AML-193 (cell line): ENCODE measurements at places on chromosomes 2 and 18.
A peak's percentile ranks its signal among the peaks of the same experiment; 100 is the strongest.

- peak; percentile 3 for DNase-seq
Measured at GRCh38 chr18:77000527-77000926, 132.1 kb downstream of the MBP start.

DNA sequence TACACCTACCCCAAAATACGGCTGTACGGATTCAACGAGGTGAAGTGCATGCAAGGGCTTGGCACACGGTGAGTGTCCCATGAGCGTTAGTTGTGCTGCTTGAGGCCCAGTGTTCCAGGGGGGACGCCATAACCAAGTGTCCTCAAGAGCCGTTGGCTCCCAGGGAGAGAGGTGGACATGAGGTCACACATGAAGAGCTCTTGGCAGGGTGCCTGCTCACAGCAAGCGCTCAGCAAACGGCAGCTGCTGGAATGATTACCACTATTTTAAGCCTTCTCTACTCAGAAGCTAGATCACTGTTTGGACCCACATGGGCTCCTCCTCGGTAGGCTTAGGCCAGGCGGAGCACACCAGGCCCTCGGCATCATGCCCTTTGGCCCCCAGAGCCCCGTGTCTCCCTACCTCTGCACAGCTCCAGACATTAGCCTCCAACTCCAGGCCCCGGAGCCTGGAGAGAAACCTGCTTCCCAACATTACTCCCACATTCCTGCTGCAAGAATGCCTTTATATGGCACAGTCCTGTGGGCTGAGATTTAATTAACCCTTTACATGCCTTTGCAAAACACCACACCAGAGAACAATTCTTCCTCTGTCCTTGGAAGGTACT, 68.4 kb upstream of the PPP1CB start:
- DNase-seq, result no peak

DNA sequence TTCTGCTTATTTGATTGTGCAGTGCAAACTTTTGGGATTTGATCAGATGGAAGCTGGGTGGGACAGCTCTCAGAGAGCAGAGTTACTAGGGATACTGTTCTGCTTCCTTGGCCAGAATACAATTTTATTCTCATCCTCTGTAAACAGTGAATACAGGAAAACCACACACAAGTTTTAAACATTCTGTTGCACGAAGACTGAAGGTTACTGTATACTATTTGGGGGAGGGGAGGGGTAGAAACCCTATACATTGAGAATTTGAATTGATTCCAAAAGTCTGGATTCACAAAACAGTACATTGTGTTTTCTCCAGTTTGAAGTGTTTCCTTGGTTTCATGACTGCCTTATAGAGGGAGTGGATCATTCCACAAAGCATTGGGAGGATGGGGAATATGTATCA, 149.9 kb downstream of the SETBP1 start:
- DNase-seq, result no peak

GRCh38 chr18:9987931-9988330, 74.1 kb downstream of the VAPA start:
- no peak for DNase-seq

GRCh38 chr18:14747513-14748474, at the start of gene ANKRD30B:
Gene ANKRD30B (plus strand): TSS chr18:14748172. CDS start chr18:14748420, 248 bp downstream.
- no peak for DNase-seq

GRCh38 chr18:33951031-33951430, 273.7 kb downstream of the NOL4 start:
- DNase-seq, result no peak
